ENCODE measurements at places on chromosomes 13 and 19.

DNA sequence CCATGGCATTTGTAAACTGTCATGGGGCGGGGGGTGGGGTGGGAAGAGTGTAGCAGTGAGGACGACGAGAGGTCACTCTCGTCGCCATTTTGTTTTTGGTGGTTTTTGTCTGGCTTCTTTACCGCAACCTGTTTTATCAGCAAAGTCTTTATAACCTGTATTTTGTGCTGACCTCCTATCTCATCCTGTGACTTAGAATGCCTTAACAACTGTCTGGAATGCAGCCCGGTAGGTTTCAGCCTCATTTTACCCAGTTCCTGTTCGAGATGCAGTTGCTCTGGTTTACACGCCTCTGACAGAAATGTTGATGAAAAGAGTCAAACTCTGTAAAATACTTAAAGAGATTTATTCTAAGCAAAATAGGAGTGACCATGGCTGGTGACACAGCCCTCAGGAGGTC, 852.0 kb downstream of the DACH1 start:
- H3K27me3 ChIP-seq = no peaks in the 10 kb centered on the region
- DNase-seq = peak; percentile 88
- peak overlapping the region; percentile 98 for H3K27ac ChIP-seq
- no peaks in the 10 kb centered on the region for H3K36me3 ChIP-seq
- H3K4me3 ChIP-seq = peak overlapping the region; percentile 46

DNA sequence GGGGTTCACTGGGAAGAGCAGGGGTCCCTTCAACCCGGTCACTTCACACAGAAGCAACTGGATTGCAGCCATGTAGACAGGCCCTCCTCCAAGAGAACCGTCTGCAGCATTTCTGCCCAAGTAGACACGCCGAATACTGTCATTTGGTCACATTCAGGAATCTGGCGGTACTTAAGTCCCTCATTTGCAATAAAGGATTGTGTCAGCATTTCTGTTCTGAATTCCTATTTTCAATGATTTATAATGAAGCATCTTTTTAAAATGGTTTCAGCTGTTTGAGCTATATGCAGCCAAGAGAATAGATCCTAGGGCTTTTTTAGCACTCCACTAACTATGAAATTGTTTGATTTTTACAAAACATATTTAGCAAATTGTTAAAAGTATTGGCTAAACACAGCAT, 143.5 kb upstream of the SOX1 start:
- H3K27ac ChIP-seq = no peak overlapping the region
- no peak for DNase-seq
- H3K27me3 ChIP-seq = no peaks in the 10 kb centered on the region
- H3K36me3 ChIP-seq = no peaks in the 10 kb centered on the region

- H3K27me3 ChIP-seq = no peaks in the 10 kb centered on the region
- DNase-seq = no peak
- H3K36me3 ChIP-seq = no peaks in the 10 kb centered on the region
- H3K4me1 ChIP-seq = peaks cover 14% of the 10 kb centered on the region
- H3K4me3 ChIP-seq = no peak overlapping the region
These were observed 77.4 kb downstream of the SLC15A1 start for GRCh38 chr13:98675066-98675465.

DNA sequence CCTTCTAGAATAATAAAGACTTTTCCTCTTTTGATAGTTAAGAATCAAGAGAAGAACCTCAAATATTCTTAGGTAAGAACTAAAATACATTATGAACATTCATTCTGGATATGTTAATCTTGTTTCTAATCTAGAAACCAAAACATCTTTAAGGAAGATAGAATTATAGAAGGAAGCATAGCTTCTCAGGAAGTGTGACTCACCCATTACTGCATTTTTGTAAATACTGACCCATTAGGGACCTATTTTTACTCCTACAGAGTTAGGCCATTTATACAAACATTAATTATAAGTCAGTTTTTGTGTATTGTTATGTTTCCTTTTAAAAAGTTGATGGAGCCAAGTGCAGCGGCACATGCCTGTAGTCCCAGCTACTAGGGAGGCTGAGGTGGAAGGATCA, 147.1 kb downstream of the NUFIP1 start:
- no peaks in the 10 kb centered on the region for H3K36me3 ChIP-seq
- no peak overlapping the region for H3K27ac ChIP-seq
- H3K4me1 ChIP-seq = no peaks in the 10 kb centered on the region
- no peaks in the 10 kb centered on the region for H3K27me3 ChIP-seq
- no peak for DNase-seq

- no peaks in the 10 kb centered on the region for H3K36me3 ChIP-seq
- peak overlapping the region; percentile 98 for H3K27ac ChIP-seq
- H3K27me3 ChIP-seq = no peaks in the 10 kb centered on the region
- peak; percentile 87 for DNase-seq
These were observed 165.6 kb upstream of the MIR17HG start for GRCh38 chr13:91181892-91182291.

GRCh38 chr19:49774969-49775368, 8.2 kb downstream of the AP2A1 start:
- no peaks in the 10 kb centered on the region for H3K36me3 ChIP-seq
- peaks cover 16% of the 10 kb centered on the region for H3K4me1 ChIP-seq
- no peaks in the 10 kb centered on the region for H3K27me3 ChIP-seq
- no peak for DNase-seq
- H3K27ac ChIP-seq = no peak overlapping the region

DNA sequence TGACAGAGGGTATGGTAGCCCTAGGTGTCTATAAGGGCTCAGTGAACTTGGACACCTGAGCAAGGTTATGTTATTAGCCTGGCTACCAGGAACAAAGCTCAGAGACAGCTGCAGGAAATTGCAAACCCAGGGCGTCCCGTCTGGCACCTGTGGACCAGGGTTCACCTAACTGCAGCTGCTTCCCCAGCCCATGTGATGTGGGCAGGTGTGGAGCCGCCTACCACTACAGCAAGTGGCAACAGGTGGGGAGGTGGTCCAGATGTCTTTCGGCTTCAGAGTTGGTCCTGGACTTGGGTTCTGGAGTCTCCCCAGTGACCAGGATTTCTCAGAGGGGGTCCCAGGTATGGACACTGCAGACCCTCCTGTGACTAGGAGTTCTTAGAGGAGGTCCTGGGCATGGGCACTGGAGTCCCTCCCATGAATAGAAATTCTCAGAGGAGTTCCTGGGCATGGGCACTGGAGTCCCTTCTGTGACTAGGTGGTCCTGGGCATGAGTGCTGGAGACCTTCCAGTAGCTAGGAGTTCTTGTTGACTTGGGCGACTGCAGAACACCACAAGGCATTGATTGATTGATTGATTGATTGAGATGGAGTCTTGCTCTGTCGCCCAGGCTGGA, 25.2 kb downstream of the ACTL9 start:
- no peaks in the 10 kb centered on the region for H3K4me1 ChIP-seq
- no peaks in the 10 kb centered on the region for H3K27me3 ChIP-seq

DNA sequence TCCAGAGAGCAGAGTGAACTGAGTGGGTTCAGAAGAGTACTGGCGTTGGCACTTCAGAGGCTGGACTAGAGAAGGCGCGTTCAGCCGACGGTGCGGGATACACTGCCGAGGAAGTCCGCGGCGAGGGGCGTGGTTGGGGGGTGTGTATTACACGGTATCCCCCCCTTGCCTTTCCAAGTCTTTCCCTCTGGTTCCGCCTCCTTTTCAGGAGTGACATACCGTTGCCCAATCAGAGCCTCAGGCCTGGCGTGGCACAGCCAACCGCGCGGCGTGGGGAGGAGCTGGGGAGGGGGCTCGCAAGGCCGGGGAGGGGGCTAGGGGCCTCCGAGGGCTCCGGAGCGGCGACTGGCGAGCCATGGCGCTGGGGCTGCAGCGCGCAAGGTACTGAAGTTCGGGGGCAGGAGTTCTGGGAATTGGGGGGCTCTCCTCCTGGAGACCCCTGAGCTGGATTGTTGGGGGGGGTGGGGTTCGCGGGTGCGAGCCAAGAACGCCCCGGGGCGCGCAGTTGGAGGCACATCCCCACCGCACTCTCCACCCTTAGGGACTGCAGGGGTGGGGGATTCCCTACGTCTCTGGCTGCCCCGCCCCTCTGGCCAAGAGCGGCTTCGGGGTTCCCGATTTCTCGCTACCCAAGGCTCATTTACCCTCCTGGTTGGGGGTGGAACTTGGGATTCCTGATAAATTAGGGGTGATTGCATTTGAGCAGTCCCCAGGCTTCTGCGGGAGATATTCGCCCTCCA, at the start of gene HIF3A:
TSS of gene HIF3A (plus strand) at position 321 of the 740 bp plus-strand sequence. CDS start at position 356, 35 bp downstream.
- H3K4me3 ChIP-seq = no peak within 1 kb of the TSS

DNA sequence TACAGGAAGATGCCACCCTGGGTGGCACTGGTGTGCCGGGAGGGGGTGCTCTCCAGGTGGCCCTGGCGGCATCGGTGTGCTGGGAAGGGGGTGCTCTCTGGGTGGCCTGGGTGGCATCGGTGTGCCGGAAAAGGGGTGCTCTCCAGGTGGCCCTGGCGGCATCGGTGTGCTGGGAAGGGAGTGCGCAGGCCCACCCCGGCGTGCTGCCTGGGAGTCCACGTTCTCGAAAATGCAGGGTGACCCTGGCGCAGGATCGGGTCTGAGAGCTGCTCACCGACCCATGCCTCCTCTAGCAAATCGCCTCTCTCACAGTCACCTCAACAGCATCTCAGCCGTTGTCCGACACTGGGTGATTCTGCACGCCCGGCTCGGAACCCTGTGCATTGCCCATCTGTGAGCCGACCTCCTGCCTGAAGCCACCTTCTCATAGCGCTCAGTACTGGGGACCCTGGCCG, 36.4 kb downstream of the RASA3 start:
- H3K36me3 ChIP-seq = no peaks in the 10 kb centered on the region
- H3K4me3 ChIP-seq = no peak overlapping the region
- no peak overlapping the region for H3K27ac ChIP-seq
- no peaks in the 10 kb centered on the region for H3K27me3 ChIP-seq

DNA sequence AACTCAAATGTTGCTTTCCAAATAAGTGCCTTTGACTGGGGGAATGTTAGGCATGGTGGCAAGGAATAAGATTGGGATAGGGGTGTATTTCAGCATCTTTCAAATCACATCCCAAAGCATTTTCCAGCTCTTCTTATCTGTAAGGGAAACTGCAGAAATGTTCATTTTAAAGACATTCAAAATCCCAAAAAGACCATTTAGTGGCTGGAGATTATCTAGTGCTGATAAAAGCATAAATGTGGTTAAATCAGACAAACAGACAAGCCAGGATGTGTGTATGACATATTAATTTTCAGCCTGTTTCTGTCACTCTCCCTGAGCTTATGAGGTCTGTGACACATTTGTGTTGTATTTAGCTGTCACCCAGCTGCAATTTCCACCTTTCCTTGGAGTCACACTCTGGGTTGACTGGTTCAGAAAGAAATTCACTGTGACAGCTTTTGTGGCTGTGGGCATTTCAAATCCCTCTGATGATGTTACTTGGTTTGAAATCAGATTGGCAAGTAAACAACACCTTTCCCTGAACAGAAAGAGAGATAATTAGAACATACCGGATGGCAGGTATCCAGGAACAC, 69.7 kb upstream of the SIAH3 start:
- no peaks in the 10 kb centered on the region for H3K4me1 ChIP-seq
- no peak for DNase-seq
- no peaks in the 10 kb centered on the region for H3K27me3 ChIP-seq
- H3K36me3 ChIP-seq = no peaks in the 10 kb centered on the region
- H3K4me3 ChIP-seq = no peak overlapping the region

DNA sequence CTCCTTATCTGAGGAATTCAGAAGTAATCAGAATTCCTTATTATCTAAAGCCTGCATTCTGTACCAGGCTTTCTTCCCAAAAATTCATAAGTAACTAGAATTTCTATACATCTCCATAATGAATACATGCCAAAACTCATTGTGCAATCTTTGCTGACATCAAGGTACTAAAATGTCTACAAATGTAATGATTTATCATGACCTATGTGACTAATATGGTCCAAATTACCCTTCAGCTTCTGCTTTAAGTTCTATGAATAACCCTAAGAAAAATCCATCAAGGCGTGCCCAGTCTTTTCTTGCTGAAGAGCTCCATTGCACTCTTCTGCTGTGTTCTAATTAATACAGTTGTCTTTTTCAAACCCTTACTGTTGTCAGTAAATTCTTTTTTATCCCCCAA, 58.5 kb upstream of the SLITRK1 start:
- H3K36me3 ChIP-seq = no peaks in the 10 kb centered on the region
- H3K27me3 ChIP-seq = no peaks in the 10 kb centered on the region
- H3K4me1 ChIP-seq = peaks cover 8% of the 10 kb centered on the region
- no peak overlapping the region for H3K27ac ChIP-seq
- DNase-seq = no peak
- no peak overlapping the region for H3K4me3 ChIP-seq

DNA sequence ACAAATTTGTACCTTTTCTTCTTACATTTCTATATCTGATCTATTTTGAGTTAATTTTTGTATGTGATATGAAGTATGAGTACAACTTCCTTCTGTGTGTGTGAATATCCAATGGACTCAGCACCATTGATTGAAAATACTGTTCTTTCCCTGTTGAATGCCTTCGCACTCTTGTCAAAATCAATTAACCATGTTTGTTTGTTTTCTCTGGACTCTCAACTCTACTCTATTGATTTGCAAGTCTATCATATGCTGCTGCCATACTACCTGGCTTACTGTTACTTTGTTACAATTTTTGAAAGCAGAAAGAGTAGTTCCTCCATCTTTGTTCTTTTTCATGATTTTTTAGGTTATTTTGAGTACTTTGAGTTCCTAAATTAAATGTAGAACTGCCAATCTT, 1437.4 kb upstream of the SPRY2 start:
- no peaks in the 10 kb centered on the region for H3K36me3 ChIP-seq
- no peak overlapping the region for H3K27ac ChIP-seq
- no peaks in the 10 kb centered on the region for H3K4me1 ChIP-seq
- no peak for DNase-seq
- H3K27me3 ChIP-seq = no peaks in the 10 kb centered on the region

DNA sequence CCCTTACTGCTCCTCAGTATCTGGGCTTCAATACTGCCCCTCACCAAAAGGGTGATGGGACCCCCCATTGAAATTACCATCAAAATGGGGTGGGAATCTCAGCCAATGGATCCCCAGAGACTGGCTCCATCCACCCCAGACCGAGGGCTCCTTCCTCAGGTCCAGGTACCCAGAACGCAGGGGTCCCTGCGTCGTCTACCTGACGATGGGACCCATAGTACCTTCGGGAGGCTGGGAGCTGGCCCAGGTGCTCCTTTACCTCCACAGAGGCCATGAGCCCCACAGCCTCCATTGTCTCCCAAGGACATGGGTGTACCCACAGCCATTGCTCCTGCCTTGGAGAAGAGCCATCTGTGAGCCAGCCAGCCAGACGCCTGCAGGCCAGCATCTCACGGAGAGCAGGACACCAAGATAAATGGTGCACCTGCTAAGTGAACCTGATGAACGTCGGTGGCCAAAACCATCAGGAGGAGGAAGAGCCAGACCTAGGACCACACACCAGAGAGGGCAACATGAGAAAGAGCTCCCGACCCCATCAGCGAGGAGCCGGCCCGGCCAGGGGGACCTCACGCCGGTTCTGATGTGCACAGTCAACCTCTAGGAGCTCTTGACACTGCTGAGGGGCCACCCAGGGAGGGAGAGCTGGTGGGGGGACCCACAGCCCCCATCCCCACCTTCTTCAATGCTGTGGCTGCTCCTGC, 156.8 kb upstream of the SOX1 start:
- DNase-seq = no peak
- no peak overlapping the region for H3K4me3 ChIP-seq
- no peak overlapping the region for H3K27ac ChIP-seq
- H3K36me3 ChIP-seq = no peaks in the 10 kb centered on the region
- no peaks in the 10 kb centered on the region for H3K4me1 ChIP-seq

Data from Caco-2 (cell line).